Stimulated activated CD4-positive, alpha-beta T cell treated with anti-CD3 and anti-CD28 coated beads, Interleukin-2, amount 100 ng/mL, for 24 hours (primary cell): ENCODE measurements at places on chromosomes 3 and 15.

GRCh38 chr3:140719841-140720614 is 42.2 kb downstream of the TRIM42 start:
- no peak for DNase-seq

DNA sequence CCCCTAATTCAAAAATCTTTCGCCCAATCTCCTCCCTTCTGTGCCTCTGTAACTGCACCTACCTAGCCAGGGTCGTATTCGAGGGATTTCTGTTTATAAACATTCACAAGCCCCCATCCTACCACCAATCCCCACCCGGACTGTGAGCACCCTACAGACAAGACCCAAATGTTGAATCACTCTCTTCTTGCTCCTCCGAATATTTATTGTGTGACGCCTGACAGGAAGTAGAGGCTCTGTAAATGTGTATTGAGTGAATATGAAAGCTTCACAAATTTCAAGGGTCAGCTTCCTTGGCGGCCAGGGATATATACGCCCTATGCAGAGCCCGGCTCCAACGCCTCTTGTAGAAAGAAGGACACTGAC is 1.6 kb downstream of the BDH1 start:
- DNase-seq, result no peak

GRCh38 chr3:48684480-48685143 is 1.1 kb downstream of the NCKIPSD start:
- no peak for DNase-seq

- DNase-seq, result no peak
These were observed 88.7 kb downstream of the LIPC start for GRCh38 chr15:58520464-58520863.

DNA sequence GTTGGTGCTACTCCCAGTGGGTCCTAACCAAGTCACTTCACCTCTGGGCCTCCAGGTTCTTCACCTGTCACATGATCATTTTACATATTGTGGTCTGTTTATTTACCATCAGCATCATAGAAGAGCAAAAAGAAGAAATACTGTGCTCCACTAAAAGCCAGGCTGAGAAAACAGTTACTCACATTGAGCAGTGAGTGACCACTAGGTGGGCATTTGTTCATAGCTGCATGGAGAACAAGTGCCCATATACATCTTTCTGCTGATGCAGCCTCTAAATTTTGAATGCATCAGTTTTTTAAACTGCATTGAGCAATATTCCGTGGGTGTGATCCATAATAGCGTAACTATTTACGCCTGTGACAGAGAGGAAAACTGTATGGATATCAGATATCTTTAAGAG is 76.2 kb downstream of the DCUN1D1 start:
- no peak for DNase-seq

DNA sequence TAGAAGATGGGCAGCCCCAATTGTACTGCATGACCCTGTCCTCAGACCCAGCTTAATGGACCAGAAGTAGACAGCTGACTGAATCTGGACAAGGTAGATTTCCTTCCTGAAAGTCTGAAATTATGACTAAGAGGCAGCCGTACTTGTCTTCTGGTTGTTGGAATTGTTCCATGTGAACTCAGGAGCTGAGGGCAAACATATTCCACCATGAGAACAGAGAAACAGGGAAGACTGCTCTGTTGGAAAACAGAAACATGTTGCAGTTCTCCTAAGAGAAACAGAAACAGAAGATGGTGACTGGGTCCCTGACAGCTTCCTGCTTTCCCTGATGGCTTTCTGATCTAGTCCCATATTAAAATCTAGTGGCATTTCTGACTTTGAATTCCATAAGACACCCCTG is 24.1 kb downstream of the POPDC2 start:
- no peak for DNase-seq

DNA sequence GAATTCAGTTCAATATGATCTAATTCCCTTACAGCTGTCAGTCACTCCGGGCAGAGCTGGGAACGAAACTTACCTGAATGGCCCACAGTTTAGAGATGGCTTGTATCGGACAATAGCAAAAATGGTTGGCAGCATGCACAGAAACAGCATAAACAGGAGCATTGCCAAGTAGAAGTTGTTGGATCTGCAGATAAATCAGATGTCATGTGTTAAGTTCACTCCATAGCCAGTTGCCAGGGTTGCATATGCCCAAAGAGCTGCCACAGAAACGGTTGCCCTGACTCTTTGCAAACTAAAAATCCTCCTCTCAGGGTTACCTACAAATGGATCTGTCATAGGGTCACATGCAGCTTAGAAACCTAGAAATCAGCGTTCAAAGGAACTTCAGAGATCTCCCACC is 15.4 kb upstream of the STARD5 start:
- DNase-seq, result no peak

DNA sequence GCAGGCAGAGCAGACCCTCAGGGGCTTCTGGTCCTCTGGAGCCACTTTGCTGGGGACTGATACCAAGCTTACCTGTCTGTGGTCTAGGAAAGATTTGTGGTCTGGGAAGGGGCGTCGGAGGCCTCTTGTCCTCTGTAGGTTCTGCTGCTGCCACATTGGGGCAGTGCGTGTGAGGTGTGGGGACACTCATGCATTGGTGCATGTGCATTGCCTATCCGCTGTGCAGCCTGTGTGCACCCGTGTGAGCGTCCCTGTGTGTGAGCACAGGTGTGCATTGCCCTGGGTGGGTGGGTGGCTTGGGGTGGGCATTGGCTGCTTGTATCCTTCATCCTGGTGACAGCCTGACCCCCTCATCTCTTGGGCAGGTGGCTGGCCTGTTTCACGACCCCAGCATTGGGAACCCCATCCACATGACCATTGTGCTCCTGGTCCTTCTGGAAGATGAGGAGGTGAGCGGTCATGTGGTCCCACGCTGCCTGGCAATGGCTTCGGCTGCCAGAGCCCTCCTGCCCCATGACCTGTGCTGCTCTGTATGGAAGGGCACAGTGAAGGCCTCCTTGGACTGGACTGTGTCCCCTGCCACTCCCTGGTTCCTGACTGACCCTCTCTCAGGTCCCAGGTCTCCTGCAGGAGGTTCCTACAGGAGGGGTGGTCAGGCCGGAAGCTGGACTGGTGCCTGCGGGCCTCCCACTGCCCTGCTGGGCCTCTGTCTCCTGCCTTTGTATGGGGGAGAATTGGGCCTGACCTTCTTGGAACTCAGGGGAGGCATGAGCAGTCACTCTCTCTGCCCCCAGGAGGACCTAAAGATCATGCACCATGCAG is 41.5 kb downstream of the SAXO2 start:
- DNase-seq, result no peak

- no peak for DNase-seq
These were observed 26.1 kb downstream of the FMN1 start for GRCh38 chr15:33168444-33168843.

GRCh38 chr15:95829062-95829461 is 501.4 kb upstream of the NR2F2 start:
- no peak for DNase-seq

DNA sequence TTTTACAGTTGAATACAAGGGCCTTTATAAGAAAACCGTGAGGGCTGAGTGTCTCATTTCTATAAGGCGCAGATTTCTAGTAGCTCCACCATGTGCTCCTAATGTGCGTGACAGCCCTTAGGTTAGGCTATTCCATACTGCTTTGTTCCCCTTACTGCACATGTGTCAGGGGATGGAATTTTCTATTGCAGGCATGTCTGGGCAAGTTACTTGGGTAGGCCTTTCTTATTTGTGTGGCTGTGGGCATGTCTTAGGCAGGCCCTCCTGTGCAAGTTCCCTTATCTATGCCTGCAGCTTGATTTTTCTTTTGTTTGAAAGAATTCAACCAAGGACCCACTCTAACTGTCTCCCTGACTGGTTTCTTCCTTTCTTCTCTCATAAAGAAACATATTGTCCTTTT is 434.2 kb upstream of the CNTN3 start:
- no peak for DNase-seq

DNA sequence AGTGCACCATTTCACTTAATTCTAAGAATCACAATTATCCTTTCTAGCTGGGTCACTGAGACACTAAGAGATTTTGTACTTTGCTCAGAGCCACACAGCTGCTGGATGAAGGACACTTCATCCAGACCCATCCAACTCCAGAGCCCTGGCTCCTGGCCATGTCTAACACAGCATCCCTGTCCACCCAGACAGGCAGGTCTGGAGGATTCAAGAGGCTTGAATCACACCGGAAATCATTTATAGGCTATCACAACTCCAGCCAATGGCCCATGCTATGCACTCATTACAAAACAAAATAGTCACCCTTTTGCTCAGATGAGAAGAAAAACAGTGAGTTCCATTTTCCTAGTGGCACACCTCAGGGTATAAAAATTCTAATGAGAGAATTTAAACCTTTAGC is 198.2 kb upstream of the LMCD1 start:
- DNase-seq, result no peak

DNA sequence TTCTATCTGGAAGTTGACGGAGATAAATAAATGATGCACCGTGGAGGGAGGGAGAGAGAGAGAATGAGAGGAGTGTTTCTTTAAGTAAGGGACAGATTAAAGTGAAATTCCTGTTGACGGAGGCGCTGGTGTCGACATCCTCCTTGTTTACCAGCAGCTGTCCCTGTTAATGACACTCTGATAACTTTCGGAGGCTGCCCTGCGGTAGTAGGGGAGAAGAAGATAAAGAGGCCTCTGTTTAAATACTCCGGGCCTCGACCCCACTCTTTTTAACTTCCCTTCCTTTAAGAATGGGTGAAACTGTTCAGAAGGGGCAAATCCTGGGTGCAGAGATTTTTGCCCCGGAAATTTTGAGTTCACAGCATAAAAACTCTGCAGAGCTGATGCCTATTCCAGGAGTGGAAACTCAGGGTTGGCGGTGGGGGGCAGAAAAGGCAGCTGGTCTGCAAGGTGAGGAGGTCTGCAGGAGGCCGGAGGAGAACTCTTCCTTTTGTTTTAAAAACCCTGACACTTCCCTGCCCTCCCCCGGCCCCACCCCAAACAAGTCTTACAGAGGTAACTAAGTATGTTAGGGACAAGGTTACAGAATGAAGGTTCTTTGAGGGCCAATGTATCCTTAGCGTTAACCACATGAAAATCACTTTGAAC is 276.6 kb upstream of the NR2F2 start:
- DNase-seq, result no peak

GRCh38 chr15:47548231-47548630 is 169.1 kb upstream of the SEMA6D start:
- no peak for DNase-seq

GRCh38 chr3:127226946-127227842 is 34.3 kb downstream of the PRR23E start:
- DNase-seq, result no peak

GRCh38 chr3:126085841-126086240 is 1.9 kb upstream of the SLC41A3 start:
- no peak for DNase-seq

- no peak for DNase-seq
These were observed 20.4 kb downstream of the TERC start for GRCh38 chr3:169744366-169745054.

- no peak for DNase-seq
These were observed 36.2 kb upstream of the LDHAL6B start for GRCh38 chr15:59170295-59171066.

- DNase-seq, result no peak
These were observed 563.3 kb upstream of the GOLIM4 start for GRCh38 chr3:168659015-168659414.

DNA sequence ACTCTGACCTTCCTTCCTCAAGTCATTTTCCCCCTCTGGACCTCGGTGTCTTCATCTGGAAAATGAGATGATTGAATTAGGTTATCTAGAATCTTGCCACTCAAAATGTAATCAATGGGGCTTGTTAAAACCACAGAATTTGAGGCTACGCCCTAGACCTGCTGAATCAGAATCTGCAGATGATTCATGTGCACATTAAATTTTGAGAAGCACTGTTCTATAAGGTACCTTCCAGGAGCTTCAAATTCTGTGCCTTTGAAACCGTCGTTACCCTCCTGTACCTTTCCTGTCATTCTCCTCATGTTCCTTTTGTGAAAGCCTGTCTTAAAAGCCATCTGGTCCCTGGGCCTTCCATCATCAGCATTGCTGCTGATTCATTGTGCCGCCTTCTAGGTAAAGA is 172.4 kb upstream of the TOPAZ1 start:
- DNase-seq, result no peak

GRCh38 chr15:60568914-60569391 is 90.0 kb upstream of the ICE2 start:
- no peak for DNase-seq

DNA sequence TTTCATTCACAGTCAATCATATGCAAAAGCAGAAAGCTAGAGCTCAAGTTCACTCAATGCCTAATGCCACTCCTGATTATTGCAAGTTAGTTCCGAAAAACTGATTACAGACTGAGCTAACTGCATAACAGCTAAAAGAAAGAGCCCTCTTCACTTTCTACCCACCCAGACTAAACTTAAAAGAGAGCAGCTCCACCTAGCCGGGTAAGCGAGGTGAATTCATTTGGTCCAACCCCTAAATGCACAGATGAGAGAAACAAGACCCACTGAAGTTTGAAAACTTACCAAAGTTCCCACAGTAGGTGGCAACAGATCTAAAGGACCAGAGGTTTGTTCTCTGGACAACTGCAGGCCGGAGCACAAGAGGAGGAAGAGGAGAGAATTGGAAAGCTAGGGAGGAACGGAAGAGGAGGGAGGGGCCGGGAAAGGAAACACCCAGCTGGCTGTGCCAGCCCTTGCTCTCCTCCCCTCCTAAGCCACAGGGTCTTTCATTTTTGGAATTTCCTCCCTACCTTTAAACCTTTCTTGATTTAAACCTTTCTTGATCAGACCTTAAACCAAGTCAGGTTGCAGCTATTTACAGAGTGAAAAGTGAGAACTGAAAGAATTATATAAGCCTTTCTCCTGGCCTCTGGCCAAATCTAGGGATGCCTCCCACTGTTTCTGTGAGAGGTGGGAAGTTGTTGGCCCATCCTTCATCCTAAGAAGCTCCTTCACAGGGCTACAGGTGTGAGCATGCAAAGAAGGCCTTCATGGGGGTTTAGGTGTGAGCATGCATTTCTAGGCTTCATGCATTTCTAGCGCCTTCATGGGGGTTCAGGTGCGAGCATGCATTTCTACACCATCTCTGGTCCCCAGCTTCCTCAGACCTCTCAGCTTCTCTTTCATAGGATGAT is 114.7 kb upstream of the LMOD3 start:
- no peak for DNase-seq

GRCh38 chr3:133054586-133054985 is 16.4 kb downstream of the TMEM108 start:
- DNase-seq, result no peak

DNA sequence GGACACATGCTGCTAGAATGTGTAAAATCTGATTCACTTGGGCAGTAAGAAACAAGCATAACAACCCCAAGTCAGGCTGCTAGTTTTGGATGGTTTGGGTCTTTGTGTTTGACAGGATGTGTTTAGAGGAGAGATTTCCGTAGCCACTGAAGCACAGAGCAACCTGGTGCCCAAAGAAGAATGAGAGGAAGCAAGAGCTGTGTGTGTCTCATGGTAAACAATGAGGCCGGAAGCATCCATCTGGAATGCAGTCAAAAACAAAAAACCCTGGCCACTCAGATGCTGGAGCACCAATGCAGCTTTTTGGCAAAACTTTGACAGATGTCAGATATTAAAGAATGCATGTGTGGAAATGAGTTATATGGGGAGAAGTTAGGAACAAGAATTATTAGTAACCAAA is 39.4 kb upstream of the SNRK start:
- DNase-seq, result no peak

DNA sequence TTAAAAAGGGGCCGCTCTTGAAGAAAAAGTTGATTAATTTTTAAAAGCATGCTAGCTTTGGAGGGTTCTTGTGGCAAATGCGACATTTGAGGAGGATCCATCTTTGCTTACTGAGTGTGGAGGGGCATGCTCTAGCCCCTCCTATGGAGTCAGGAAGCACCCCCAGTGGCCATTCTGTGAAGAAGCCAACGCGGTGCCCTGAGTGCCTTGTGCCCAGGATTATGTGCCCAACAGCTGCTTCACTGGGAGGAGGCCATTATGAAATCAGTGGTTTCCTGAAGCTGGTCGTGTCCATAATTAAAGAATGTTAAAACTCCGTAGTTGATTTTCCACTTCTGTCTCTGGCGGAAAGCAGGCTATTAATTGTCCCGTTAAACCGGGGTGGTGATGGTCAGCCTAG is 69.1 kb upstream of the TNFAIP8L3 start:
- DNase-seq, result no peak
